NCI-H1436 treated with DMSO at 0.1 percent for 48 hours (cell line): ENCODE measurements at places on chromosomes 1 and 21.

- no peak for DNase-seq
Observed at GRCh38 chr1:44401256-44402228, 3.5 kb upstream of the RNF220 start.

DNA sequence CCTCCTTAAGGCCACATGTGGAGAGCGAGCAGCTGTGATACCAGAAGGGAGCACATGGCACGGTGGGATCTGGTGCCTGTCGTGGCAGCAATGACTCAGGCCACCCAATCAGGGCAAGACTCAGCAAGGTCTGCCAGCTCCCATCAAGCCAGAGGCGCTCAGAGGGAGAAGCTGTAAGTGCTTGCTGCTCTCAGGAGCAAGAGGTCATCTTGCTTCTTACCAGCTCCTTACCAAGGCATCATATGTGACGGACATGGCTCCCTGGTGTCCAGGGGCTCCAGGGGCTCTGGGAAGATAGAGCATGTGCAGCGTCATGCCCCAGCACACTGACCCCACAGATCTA, 72.9 kb downstream of the ITPKB start:
- no peak for DNase-seq

GRCh38 chr1:3759796-3760195, 7.5 kb downstream of the CCDC27 start:
- DNase-seq = no peak

DNA sequence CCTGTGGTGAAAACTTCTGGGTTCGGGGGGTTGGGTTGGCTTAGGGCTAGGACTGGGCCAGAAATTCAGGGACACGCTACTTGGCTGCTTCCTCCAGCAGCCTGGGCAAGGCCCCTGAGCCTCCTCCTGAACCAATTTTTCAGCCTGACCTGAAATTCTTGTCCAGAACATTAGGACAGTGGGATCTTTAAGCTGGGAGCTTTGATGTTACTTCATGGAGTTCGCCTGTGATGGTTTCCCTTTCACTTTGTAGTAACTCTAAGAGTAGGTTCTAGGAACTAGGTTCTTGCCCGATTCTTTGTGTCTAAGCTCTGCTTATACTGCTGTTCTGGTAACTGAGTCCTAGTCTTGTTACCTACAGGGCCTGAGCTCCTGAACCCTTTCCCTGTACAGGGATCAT, 75.3 kb downstream of the S1PR1 start:
- no peak for DNase-seq
